Type B pancreatic cell (in vitro differentiated cells): ENCODE measurements at places on chromosomes 5 and 9.

- no peak overlapping the region for H3K4me3 ChIP-seq
- H3K27ac ChIP-seq, result no peak overlapping the region
- DNase-seq, result no peak
- no peaks in the 10 kb centered on the region for H3K27me3 ChIP-seq
- peaks cover 19% of the 10 kb centered on the region for H3K36me3 ChIP-seq
These were observed 10.5 kb downstream of the RNF38 start for GRCh38 chr9:36389590-36389989.

GRCh38 chr5:74493411-74493810, 147.1 kb downstream of the ENC1 start:
- no peak for DNase-seq
- H3K27me3 ChIP-seq, result no peaks in the 10 kb centered on the region
- no peaks in the 10 kb centered on the region for H3K36me3 ChIP-seq
- no peak overlapping the region for H3K4me3 ChIP-seq
- H3K4me1 ChIP-seq, result peaks cover 13% of the 10 kb centered on the region

DNA sequence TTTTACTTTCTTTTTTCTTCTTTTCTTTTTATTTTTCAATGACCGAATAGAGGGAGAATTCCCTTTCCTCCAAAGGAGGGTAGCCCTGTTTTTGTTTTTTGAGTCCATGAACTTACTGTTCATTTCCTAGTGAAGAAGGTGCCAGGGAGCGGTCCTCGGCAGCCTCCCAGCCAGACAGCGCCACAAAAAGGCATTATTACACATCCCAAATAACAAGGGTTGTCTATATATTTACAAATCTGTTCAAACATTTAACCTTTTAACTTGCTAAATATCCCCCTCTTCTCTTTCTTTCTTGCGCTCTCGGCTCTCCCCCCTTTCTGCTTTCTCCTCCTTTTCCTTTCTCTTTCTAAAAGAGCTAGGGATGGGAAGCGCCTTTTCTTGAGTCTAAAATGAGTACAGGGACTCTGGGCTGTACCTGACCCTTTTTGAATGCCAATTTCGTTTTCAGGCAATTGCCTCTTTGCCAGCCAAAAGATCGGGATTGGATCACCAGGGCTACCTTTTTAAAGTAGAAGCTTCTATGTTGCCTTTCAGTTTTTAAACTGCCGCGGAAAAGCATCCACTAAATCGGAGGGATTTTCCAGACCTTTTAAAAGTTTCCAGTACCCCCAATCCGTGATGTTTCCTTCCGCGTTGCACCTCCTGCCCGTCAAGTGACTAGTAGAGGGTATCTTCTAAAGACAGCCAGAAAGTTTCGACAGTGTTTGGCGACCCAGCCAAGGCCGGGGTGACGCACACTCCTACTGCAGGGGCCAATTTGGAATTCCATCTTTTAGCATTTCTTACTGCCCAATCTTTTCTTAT, 125.6 kb downstream of the TMEM161B start:
- H3K36me3 ChIP-seq, result no peaks in the 10 kb centered on the region
- no peak overlapping the region for H3K4me3 ChIP-seq
- DNase-seq, result no peak
- H3K27me3 ChIP-seq, result peaks cover 10% of the 10 kb centered on the region
- H3K4me1 ChIP-seq, result peaks cover 14% of the 10 kb centered on the region

DNA sequence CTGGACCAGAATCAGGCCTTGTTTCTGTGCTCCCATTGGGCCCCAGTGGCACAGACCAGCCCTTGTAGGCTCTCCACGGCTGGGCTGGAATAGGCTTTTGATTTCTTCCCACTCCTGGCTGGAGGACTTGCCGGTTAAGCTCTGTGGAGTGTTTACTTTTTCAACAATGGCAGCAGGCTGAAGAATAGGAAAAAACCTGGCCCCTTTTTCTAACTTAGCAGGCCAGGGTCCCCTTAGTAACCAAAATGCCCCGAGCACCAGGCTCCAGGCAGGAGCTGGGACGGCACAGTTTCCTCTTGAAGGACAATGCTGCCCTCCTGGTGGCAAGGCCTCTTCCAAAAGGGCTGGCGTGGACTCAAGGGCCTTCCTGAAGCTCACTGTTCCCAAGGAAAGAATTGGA, 230.3 kb downstream of the CRB2 start:
- peaks cover 14% of the 10 kb centered on the region for H3K4me1 ChIP-seq
- H3K4me3 ChIP-seq, result no peak overlapping the region
- H3K27ac ChIP-seq, result peak overlapping the region; percentile 18
- no peak for DNase-seq
- peaks cover 9% of the 10 kb centered on the region for H3K36me3 ChIP-seq
- no peaks in the 10 kb centered on the region for H3K27me3 ChIP-seq

DNA sequence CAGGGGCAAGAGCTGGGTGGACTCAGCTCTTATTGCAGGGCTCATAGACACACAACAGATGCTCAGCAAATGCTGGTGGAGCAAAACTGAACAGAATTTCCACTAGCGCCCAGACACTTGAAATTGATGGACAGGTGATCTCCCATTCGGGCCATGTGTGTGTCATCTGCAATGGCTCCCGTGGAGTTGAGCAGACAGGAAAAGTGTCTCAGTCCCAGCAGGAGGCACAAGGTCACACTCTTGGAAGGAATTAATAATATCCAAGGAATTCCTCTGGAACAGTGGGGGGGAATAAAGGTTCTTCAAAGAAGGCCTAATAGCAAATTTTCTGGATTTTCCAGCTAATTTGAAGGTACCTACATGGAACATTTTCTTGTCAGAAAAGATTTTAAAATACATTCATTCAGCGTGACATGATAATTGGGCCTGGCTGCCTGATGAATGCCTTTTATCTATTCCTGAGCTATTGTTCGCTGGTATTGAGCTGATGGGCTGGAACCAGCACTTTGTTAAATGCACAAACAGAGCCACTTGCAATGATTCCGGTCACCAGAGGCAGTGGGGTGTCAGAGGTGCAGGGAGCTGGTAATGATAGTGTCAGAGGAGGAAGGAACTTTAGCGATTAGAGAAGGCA, 31.5 kb upstream of the ALDH1B1 start:
- peaks cover 32% of the 10 kb centered on the region for H3K4me1 ChIP-seq
- no peak overlapping the region for H3K27ac ChIP-seq
- H3K36me3 ChIP-seq, result no peaks in the 10 kb centered on the region
- peaks cover 10% of the 10 kb centered on the region for H3K27me3 ChIP-seq
- no peak overlapping the region for H3K4me3 ChIP-seq

DNA sequence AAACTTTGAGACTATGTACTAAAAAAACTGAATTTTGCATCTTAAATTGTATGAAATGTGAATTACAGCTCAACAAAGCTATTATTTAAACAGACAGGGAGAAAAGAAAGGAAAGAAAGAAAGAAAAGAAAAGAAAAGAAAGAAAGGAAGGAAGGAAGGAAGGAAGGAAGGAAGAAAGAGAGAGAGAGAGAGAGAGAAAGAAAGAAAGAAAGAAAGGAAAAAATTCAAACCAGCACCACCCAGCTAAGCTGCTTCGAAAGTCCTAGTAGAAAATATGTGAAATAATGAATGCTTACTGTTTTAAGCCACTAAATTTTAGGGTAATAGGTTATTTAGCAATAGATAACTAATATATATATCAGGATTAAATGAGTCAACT, 31.7 kb upstream of the CDK5RAP2 start:
- H3K36me3 ChIP-seq, result peaks cover 7% of the 10 kb centered on the region
- H3K4me3 ChIP-seq, result no peak overlapping the region
- H3K27ac ChIP-seq, result no peak overlapping the region
- no peaks in the 10 kb centered on the region for H3K4me1 ChIP-seq

GRCh38 chr9:123495731-123496130, 139.7 kb downstream of the CRB2 start:
- no peak for DNase-seq
- H3K4me3 ChIP-seq, result no peak overlapping the region
- no peaks in the 10 kb centered on the region for H3K4me1 ChIP-seq
- H3K27ac ChIP-seq, result no peak overlapping the region

DNA sequence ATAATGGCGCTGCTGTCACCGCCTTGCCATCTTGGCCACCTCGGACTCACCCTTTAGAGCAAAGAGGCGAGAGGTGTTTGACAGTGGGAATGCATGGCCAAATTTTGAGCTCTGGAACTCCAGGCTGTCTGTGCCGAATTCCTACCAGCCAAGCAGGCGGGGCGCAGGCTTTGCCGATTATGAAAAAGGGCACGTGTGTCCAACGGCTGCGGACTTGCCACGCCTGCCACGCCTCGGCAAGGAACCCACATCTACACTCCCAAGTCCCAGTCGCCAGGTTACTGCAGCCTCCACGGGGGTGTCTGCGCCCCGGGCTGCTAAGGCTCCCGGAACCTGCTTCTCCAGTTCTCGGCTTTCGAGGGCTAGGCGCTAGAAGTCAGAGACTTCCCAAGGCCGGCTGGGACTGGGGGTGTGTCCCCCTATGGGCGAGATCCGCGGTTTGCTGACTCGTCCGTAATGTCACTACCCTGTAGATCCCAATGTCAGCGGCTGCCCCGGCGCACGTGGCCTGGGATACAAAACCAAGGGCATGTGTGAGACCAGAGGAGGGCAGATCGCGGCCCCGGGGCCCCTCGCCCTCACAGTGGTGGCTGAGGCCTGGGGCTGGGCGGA, 2.8 kb downstream of the NPR3 start:
- H3K4me3 ChIP-seq, result peak overlapping the region; percentile 93
- peaks cover 18% of the 10 kb centered on the region for H3K36me3 ChIP-seq
- peaks cover 10% of the 10 kb centered on the region for H3K4me1 ChIP-seq
- peak; percentile 79 for DNase-seq
- H3K27me3 ChIP-seq, result peaks cover 59% of the 10 kb centered on the region

DNA sequence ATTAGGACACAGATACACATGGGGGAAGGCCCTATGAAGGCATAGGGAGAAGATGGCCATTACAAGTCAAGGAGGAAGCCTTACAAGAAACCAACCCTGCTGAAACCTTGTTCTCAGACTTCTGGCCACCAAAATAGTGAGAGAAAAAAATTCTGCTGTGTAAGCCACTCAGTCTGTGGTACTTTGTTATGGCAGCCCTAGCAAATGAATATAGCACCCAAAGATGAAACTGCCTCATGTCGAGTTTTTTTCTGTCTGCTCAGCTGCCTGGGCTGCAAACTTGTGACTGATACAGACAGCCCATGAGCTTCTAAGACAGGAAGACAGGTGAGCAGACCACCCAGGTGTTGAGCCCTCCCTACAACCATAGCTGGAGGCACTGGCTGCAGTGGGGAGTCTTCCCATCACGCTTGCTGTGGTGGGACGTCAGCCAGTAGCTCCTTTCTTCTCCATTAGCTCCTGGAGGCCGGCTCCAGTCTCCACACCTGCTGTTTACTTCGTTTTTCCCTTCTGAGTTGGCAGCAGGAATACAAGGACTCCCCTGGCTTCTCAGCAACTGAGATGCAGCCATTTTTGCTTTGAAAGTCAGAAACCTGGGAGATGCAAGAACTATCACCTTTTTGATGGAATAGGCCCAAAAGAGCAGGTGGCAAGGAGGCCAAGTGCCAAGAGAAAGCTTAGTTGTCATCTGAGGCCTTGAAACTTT, 164.9 kb downstream of the SEMA6A start:
- no peaks in the 10 kb centered on the region for H3K36me3 ChIP-seq
- H3K4me1 ChIP-seq, result no peaks in the 10 kb centered on the region
- H3K4me3 ChIP-seq, result no peak overlapping the region
- DNase-seq, result no peak

GRCh38 chr9:8468045-8468637, 668.6 kb upstream of the DMAC1 start:
- no peak overlapping the region for H3K4me3 ChIP-seq
- no peaks in the 10 kb centered on the region for H3K27me3 ChIP-seq
- no peak for DNase-seq

DNA sequence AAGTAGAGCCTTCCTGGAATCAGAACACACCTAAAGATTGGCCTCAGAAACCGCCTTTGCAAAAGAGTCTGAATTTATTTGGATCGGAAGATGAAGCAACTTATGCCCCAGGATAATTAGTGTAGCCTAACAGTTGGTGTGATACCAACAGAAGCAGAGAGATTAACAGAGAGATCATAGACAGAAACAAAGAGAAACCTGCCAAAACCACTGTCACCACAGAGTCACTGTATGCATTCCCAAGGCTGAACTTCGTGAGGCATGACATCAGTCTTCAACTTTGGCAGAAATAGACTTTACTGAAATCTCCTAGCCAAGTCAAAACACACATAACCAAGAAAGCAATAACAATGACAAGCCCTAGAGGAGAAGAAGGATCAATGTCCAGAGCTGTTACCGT, 361.8 kb downstream of the ELAVL2 start:
- DNase-seq, result no peak
- H3K4me1 ChIP-seq, result no peaks in the 10 kb centered on the region
- no peaks in the 10 kb centered on the region for H3K36me3 ChIP-seq
- no peak overlapping the region for H3K4me3 ChIP-seq
- no peak overlapping the region for H3K27ac ChIP-seq

DNA sequence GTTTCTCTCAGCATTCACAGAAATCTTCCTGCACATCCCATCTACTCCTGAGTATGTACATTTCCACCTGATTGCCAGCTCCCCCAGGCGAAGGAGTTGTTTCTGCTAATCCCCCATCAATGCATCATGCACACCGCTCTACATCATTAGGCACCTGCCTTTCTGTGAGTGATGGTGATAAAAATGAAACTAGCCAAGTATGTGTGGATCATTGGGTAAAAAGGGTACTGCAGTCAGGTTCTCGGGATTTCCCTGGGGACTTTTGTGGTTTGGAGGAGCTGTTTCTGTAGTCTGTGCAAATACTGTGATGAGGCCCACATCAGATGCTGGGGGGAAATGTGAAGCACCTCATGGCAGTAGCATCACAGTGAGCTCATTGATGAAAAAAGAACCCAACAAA, 30.4 kb downstream of the CAMK4 start:
- no peak overlapping the region for H3K4me3 ChIP-seq
- peaks cover 6% of the 10 kb centered on the region for H3K4me1 ChIP-seq
- no peaks in the 10 kb centered on the region for H3K36me3 ChIP-seq
- DNase-seq, result no peak

GRCh38 chr5:181108578-181109165, 22.3 kb downstream of the OR2V1 start:
- H3K4me3 ChIP-seq, result no peak overlapping the region
- H3K27ac ChIP-seq, result no peak overlapping the region
- H3K36me3 ChIP-seq, result no peaks in the 10 kb centered on the region

- no peaks in the 10 kb centered on the region for H3K4me1 ChIP-seq
- DNase-seq, result no peak
- no peak overlapping the region for H3K27ac ChIP-seq
- no peaks in the 10 kb centered on the region for H3K27me3 ChIP-seq
- no peak overlapping the region for H3K4me3 ChIP-seq
These were observed 68.1 kb downstream of the F2RL2 start for GRCh38 chr5:76555114-76555513.

GRCh38 chr9:2764353-2764752, 47.0 kb downstream of the KCNV2 start:
- DNase-seq, result no peak
- H3K27me3 ChIP-seq, result no peaks in the 10 kb centered on the region
- peaks cover 14% of the 10 kb centered on the region for H3K4me1 ChIP-seq

GRCh38 chr9:18268381-18268780, 205.6 kb upstream of the ADAMTSL1 start:
- H3K4me1 ChIP-seq, result peaks cover 11% of the 10 kb centered on the region
- H3K27me3 ChIP-seq, result no peaks in the 10 kb centered on the region
- DNase-seq, result no peak
